ENCODE measurements at places on chromosomes 3 and 15.

- no peak for DNase-seq
These were observed 20.1 kb downstream of the GXYLT2 start for GRCh38 chr3:72907731-72908620.

- DNase-seq, result no peak
These were observed 80.1 kb downstream of the SLC6A1 start for GRCh38 chr3:11072631-11073030.

- no peak for DNase-seq
These were observed 194.2 kb downstream of the UACA start for GRCh38 chr15:70569091-70569713.

DNA sequence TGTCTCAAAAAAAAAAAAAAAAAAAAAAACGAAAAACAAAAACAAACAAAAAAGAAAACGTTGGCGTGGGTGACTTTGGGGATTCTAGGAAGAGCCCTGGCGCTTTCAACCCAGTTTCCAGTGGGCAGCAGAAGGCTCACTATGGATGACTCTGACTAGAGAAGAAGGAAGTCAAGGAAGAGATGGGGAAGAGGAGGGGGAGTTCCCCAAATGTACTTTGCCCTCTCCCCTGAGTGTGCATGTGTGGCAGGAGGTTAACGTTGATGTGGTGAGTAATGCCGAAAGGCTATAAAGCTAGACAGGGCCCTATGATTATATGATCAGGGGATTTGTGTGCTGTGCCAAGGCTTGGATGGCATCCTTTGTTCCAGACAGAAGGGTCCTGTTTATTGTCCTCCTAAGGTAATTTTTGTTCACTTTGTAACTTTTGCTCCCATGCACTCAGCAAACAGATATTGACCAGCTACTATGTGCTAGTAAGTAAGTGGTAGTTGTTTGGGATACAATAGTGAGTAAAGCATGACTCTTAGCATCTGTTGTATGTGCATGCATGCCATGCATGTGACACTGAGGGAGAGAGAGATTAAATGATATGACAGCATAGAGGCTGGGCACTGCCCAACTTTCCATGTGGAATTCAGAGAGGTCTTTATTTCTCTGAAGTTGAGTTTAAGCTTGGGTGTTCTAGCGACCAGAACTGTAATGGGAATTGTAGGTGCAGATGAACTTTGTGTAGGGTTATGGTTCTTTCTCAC, 750 bp upstream of the HHLA2 start:
- DNase-seq, result no peak

DNA sequence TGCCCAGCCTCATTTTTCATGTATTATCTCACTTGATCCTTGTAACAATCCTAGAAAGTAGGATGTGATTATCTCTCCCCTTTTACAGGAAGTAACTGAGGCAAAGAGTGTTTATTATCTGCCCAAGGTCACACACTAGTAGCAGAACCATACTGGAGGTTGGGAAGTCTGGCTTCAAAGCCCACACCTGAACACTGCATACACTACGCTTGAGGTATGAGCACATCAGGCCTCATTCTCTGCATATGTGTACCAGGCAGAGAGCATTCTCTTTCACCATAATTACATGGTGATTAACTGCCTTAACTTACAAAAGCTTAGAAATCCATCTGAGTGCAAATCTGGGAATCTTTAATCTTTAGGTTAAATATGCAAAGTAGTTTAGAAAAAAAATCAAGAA, 361.8 kb downstream of the MFSD1 start:
- no peak for DNase-seq

GRCh38 chr15:67120839-67121643, 55.6 kb downstream of the SMAD3 start:
- DNase-seq, result peak; percentile 51

DNA sequence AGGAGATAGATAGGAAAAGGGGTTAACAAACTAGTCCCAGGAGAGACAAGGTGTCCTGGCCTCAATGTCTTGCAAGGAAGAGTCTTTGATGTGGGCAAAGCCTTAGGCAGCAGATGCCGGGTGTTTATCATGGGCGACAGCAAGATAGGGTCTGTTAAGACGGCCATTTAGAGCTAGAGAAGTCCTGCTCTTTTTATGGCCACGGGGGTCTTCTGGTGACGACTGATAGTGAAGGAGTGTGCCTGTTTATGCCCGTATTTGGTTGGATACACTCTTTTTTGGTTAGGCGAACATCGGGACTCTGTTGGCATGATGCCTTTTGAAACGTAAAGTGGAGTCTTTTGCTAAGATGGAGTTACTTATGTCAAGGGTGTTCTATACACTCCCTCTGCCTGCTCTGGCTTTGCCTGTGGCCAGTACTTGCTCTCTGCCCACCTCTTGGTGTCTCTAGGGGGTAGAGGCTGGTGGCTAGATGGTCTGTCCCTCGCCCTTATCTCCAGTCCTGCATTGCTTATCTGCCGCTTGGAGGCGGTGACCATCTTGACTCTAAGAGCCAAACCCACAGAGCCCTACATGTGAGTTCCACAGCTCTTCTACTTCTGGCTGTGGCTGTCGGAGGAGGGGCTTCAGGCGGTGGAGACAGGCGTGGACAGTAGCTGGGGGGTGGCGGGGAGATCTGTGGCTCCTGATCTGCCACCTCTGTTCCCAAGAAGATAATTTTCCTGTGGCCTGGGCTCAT, 55.8 kb upstream of the ZBTB38 start:
- DNase-seq, result no peak

DNA sequence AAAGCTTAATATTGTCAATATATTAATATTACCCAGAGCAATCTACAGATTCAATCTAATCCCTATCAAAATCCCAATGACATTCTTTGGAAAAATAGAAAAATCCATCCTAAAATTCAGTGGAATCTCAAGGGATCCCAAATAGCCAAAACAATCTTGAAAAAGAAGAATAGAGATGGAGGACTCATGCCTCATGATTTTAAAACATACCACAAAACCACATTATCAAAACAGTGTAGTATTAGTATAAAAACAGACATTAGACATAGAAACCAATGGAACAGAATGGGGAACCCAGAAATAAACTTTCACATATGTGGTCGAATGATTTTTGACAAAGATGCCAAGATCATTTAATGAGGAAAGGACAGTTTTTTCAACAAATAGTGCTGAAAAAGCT, 14.6 kb downstream of the NEK4 start:
- DNase-seq, result no peak

- peak; percentile 5 for DNase-seq
These were observed 63.8 kb downstream of the BLM start for GRCh38 chr15:90780916-90781315.

DNA sequence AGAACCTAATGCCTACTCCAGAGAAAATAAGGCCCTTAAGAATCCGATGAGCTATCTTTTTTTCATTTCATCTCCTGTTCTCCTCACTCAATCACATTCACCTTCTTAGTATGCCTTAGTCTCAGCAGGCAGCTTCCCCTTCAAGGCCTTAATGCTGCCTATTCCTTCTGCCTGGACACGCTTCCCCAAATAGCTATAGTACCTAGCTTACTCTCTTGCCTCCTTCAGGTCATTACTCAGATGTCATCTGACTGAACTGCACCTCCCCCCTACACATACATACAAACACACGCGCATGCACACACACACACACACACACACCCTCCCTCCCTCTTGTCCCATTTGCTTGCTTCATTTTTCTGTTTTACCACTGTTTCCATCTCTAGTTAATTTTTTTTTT, 191.5 kb upstream of the MLF1 start:
- DNase-seq, result no peak

DNA sequence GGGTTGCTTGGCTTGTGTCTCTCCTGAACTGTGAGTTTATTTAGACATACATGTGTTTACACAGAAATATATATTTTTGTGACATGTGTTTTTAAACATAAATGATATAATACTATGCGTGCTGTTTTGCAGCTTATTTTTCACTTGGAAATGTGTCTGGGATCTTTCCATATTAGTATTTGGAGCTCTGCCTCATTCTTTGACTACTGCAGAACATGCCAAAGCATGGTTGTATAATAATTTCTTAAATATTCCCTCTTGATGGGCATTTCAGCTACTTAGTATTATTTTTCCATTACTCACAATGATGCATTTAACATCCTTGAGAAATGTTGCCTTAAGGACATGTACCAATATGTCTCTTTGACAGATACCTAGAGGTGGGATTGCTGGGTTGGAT, 19.5 kb downstream of the ANAPC13 start:
- DNase-seq, result no peak

- no peak for DNase-seq
These were observed 65.0 kb upstream of the SLC6A1 start for GRCh38 chr3:10927551-10927950.

GRCh38 chr15:101326462-101327146, 31.6 kb upstream of the SNRPA1 start:
- no peak for DNase-seq

- DNase-seq, result no peak
These were observed 10.8 kb downstream of the FOXL2 start for GRCh38 chr3:138935863-138936740.

DNA sequence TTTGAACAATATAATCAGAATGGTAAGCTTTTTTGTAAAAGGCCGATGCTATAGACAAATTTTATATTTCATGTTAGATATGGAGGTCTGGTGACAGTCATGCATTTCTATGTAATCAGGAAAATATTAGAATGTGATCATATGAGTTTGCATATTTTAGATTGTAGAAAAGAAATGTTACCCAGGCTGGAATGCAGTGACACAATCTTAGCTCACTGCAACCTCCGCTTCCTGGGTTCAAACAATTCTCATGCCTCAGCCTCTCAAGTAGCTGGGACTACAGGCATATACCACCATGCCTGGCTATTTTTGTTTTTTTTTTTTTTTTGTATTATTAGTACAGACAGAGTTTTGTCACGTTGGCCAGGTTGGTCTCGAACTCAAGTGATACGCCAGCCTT, 152.0 kb downstream of the LMLN start:
- DNase-seq, result no peak

DNA sequence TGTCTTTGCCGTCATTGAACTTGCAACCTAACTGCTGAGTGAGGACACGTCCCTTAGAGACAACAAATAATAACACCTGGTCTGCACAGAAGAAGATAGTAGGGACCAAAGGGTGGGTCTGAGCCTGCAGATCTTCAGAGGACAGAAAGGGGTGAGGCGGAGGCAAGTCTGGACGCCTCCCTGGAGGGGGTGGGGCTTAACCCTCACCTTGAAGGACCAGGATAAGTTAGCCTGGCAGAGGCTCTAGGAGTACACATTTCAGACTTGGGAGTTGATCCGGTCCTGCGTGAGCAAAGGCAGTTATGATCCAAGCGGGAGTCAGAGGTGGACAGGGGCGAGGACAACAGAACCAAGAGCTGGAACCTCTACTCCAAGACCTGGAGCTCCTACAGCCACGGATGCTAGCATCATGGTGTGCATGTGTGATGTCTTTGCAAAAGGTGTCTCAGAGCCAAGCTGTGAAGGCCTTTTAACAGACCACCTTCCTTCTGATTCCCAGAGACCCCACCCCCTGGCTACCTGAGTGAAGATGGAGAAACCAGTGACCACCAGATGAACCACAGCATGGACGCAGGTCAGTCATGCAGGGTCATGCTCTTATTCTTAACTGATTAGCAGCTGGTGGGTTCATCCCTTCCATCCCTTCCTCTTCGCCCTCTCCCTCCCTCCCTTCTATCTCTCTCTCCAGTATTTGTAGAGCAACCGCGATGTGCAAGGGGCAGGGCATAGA, 88.0 kb downstream of the AAGAB start:
- no peak for DNase-seq

- no peak for DNase-seq
These were observed 72.1 kb upstream of the ITGA11 start for GRCh38 chr15:68503791-68504680.

GRCh38 chr3:60269377-60269776, 981.9 kb downstream of the FHIT start:
- no peak for DNase-seq

GRCh38 chr15:91068436-91068835, 31.6 kb upstream of the SV2B start:
- no peak for DNase-seq

- DNase-seq, result peak; percentile 51
These were observed 23.0 kb downstream of the HPS3 start for GRCh38 chr3:149152420-149152819.

DNA sequence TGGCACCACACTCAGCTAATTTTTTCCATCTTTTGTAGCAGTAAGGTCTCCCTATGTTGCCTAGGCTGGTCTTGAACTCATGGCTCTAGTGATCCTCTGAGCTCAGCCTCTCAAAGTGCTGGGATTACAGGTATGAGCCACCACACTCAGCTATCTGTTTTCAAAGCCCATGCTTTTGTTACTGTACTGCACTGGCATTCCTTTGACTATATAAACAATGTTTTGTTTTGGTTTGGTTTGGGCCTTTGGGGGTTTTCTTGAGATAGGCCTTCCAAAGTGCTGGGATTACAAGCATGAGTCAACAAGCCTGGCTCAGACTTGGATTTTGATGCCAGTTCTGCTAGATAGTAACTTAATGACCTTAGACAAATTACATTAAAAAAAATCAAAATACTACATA, 89.7 kb upstream of the GK5 start:
- DNase-seq, result no peak

DNA sequence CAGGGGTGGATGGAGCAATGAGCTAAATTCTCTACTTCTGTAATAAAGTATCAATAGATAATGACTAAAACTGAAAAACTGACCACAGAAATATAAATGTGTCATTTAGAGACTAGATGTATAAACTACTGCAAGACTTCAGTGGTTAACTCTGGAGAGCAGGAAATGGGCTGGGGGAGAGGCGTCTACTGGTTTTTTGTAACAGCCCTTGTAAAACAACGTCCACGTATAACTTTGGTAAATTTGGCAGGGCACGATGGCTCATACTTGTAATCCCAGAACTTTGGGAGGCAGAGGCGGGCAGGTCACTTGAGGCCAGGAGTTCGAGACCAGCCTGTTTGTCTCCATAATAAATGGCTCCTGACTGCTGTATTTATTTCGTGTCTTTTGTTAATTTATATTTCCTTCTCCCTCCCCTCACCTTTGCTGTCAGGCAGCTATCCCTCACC, 12.5 kb downstream of the RAB27A start:
- peak; percentile 84 for DNase-seq

DNA sequence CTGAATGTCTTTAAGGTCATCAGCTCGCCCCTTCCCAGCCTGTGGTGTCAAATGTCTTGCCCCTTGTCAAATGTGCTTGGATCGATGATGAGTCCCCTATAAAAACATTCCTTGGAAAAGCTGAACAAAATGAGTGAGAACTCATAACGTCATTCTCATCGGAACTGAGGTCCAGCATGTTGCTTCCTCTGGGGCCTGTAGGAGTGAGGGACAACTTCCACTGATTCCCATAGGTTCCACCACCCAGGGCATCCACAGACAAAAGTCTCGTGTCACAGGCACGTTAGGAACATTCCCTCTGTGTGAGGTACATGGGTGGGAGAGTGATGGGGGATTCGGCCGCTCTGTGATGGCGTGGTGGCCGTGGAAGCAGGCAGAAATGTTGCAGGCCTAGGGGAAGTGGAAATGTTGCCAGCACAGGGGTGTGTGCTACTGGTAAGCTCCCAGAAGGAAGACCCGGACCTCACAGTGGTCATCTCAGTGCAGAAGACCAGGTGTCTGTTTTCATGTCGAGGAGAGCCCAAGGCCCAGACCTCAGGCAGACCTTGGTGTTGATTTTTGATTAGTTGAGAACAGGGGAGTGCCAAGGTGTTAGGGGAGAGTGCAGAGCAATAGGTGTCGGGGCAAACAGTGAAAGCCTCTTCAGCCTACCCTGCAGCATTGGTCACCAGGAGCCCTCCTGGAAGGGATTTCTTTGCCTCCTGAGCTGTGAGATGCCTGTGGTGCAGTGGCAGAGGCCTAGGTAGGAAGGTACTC, 96.8 kb downstream of the SNRPN start:
- DNase-seq, result no peak

GRCh38 chr3:138945709-138946662, 951 bp downstream of the FOXL2 start:
- no peak for DNase-seq

All from GM12878 (cell line).